CD4-positive, alpha-beta T cell treated with Interferon gamma for 1 hour (primary cell): ENCODE measurements at places on chromosomes 3 and 15.
A peak's percentile ranks its signal among the peaks of the same experiment; 100 is the strongest.

- no peak for DNase-seq
Measured at GRCh38 chr3:54856271-54856670, 71.6 kb downstream of the LRTM1 start.

GRCh38 chr3:177781686-177782161, 584.4 kb upstream of the TBL1XR1 start:
- DNase-seq, result no peak

- DNase-seq, result peak; percentile 64
Measured at GRCh38 chr3:43378066-43378935, 92.0 kb downstream of the SNRK start.

DNA sequence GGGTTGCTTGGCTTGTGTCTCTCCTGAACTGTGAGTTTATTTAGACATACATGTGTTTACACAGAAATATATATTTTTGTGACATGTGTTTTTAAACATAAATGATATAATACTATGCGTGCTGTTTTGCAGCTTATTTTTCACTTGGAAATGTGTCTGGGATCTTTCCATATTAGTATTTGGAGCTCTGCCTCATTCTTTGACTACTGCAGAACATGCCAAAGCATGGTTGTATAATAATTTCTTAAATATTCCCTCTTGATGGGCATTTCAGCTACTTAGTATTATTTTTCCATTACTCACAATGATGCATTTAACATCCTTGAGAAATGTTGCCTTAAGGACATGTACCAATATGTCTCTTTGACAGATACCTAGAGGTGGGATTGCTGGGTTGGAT, 19.5 kb downstream of the ANAPC13 start:
- DNase-seq, result no peak

DNA sequence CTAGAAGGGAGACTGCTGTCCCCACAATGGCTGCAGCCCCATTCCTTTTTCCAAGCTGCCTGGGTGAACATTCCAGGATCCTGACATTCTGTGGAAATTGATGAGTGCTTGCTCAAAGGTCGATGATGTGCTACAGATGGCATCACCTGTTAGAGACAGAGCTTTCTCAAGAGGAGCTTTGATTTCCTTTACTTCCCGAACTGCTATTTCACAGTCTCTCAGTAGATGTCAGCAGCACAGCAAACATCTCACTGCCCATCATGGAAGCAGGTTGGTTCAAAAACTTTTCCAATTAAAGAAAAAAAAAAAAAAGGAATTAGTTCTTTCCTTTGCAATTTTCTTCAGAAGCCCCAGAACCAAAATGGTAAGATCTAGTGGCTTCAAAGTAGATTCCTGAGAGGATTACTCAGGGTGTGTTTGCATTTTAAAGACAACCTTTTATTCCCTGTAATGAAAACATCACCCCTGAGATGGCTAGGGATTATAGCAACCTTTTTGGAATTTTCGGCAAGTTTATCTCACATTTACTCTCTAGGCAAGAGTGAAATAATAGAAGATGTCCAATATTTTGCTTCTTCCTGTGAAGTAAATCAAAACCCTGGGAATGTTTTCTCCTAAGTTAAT, 44.8 kb downstream of the POLR2M start:
- DNase-seq, result no peak

GRCh38 chr15:25710184-25710583, 152.9 kb downstream of the ATP10A start:
- no peak for DNase-seq

GRCh38 chr3:130789782-130790322, 43.2 kb upstream of the PIK3R4 start:
- DNase-seq, result no peak

GRCh38 chr3:17901893-17902292, 159.5 kb upstream of the TBC1D5 start:
- no peak for DNase-seq

GRCh38 chr3:65230261-65231139, 542.7 kb upstream of the ADAMTS9 start:
- DNase-seq, result no peak

- DNase-seq, result no peak
Measured at GRCh38 chr3:178117641-178118040, 418.6 kb upstream of the KCNMB2 start.

DNA sequence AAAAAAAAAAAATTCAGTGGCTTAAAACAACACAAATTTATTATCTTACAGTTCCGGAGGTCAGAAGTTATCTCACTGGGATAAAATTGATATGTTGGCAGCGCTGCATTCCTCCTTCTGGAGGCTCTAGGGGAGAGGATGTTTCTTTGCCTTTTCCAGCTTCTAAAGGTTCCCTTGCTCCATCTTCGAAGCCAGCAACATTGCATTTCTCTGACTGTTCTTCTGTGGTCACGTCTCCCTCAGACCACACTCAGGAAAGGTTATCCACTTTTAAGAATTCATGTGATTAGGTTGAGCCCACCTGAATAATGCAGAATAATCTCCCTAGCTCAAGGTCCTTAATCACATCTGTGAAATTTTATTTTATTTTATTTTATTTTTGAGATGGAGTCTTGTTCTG, 23.4 kb upstream of the ACAP2 start:
- DNase-seq, result no peak

GRCh38 chr15:65954289-65954741, 85.0 kb downstream of the RAB11A start:
- no peak for DNase-seq

DNA sequence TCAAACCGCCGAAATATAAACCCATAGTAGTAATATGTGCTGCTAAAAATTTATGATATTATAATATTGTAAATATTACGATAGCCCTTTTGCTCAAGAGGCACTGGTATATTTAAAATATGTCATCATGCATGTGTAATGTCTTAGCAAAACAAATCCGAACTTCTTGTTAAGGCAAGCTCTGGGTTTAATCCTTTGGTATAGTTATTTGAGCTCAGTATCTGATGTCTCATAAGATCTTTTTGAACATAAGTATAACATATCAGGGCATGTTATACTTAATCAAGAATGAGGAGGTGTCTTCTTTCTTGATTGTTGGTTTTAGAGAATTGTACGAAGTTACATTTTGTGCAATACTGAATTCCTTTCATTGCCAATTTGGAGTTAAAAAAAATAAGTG, 154.1 kb upstream of the CBLB start:
- no peak for DNase-seq

GRCh38 chr3:55487381-55488241, 505 bp upstream of the WNT5A start:
- DNase-seq, result no peak

- DNase-seq, result no peak
Measured at GRCh38 chr3:114411190-114411668, 117.4 kb downstream of the TIGIT start.

DNA sequence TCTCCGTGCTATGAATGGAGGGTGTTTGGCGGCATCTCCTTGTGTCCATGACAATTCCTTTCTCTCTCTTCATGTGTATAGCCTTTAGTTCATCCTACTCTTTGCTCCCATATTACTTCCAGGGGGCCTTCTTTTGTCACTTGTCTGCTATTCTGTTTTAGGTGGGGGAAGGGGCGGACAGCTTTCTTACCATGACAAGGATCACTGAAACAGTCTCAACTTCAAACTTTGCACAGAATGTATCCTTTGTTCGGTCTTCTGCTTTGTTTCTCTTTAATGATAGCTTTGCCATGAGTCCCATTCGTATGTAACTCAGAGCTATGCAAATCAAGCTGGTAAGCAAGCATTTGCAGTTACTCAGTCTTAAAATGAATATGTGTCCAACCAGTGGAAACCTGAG, 294.2 kb downstream of the TIGIT start:
- no peak for DNase-seq

DNA sequence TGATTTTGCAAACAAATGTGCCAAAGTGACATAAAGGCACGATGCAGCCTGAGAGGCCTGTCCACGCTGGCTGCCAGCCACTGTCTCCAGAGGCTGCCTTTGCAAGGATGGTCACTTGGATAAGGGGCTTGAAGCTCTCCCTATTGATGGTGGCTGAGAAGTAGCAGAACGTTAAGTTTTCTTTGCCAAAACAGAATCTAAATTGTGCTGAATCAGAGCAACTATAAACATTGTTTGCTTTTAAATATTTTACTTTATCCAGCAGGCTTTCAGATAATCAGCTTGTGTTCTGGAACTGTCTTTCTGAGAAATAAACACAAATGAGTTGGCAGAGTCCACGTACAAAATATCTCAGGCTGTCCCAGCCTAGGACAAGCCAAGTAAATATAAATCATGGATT, 23.8 kb upstream of the CNBP start:
- DNase-seq, result no peak

DNA sequence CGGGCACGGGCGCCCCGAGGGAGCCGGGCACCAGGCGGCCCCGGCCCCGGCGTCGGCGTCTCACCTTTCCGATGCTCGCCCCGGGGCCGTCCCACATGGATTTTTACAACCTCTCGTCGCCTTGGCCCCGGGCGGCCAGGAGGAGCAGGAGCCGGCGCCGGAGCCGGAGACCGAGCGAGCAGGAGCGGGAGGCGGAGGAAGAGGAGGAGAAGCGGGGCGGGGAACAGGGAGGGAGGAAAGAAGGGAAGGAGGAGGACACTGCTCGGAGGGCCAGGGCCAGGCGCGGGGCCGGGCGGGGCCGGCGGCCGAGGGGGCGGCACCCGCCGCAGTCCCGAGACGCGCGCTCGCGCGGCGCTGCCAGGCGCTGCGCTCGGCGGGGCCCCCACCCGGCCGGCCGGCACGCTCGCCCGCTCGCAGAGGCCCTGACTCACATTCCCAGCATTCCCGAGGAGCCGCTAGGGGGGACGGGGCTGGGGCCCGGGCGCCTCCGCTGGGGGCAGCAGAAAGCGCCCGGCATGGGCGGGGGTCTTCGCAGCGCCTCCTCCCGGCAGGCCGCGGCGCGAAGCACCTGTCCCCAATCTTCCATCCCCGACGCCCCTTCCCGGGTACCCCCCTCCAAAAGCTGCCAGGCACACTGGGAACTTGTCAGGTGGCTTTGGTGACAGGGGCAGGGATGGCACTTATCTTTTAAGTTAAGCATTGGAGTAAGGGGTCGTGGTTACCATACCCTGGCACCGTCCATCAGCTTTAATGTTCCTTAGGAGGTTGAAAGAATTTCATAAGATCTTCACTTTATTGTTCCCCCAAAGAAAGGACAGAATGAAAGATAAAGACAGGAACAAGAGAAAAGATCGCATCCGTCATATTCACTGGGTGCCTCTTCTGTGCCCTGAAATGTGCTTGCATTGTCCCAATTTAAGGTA, at the start of gene ERC2:
Gene ERC2, minus strand, starts transcription at position 284 of the 923 bp plus-strand sequence.
- DNase-seq, result no peak

GRCh38 chr3:134357914-134358811, 16.1 kb downstream of the AMOTL2 start:
- DNase-seq, result no peak

GRCh38 chr3:128515967-128516366, 23.0 kb upstream of the GATA2 start:
- DNase-seq, result no peak

DNA sequence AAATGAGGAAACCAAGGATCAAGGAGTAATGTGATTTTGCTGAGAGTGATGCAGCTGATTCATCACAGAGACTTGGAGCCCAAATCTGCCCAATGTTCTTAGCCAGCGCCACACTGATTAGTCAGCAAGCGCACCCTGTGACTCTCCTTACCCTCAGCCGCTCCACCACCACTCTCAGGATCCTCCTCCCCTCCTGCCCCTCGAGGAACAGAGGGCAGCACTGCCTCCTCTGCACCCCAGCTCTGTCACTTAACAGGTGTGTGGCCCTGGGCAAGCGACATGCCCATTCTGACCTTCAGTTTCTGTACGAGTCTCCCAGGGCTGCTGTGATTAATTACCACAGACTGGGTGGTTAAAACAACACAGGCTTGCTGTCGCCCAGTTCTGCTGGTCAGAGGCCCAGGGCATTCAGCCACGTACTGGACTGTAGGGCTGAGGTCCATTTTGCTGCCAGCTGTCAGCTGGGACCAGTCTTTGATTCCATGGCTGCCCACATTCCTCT, 36.1 kb upstream of the HRH1 start:
- no peak for DNase-seq

DNA sequence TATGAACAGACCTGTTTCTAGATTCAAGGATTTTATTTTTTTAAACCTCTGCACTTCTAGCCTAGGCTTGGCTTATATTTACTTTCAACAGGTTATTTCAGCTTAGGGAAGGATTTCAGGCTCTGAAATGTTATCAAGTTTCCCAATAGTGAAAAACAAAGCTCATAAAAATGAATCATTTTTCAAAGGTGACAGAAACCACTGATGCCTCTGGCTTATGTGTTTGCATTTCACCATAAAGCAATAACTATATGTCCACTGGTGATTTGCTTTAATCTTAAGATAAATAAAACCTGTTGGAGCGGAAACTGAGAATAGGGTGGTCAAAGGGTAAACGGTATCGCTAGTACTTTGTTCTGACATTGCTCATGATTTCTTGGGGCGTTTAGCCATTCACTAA, 141.2 kb upstream of the LRIG1 start:
- DNase-seq, result no peak

- DNase-seq, result no peak
Measured at GRCh38 chr3:97793420-97794019, 28.3 kb upstream of the CRYBG3 start.

GRCh38 chr15:47395076-47395475, 322.2 kb upstream of the SEMA6D start:
- DNase-seq, result no peak

DNA sequence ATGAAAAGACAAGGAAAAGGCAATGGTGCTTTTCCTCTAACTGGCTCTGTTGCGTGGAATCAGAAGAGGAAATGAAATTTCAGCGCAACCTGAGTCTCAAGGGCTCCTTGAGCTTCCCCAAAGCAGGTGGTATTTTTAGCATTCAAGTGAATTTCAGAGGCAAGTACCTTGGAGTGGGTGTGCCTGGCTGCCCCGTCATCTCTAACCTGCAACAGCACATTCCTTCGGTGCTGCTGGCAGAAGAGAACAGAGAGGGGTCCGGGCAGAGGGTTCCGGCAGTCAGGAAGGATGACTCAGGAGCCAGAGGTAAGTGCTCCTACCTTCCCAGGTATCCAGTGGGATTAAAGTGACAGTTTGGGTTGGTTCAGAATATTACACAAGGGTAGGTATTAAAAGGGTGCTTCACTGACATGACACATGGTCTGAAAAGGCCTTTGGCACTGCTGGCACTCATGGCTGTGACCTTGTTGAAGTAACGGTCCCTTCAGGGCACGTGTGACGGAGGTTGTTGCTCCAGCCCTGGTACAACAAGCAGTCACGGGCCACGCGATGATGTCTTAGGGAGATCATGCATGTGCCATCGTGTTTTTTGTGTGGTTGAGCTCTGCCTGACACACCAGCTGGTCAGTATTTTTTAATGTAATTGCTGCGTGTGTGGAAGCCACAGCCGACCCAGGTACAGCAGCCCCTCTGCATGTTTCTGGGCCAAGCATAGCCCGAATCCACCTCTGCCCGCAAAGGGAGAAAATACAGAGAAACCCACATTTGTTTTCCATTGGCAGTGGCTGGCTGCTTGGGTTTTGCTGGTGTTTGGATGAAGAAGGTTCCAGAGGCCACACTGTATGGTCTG, 75.7 kb downstream of the LRRK1 start:
- DNase-seq, result no peak

- no peak for DNase-seq
Measured at GRCh38 chr3:12879191-12879815, 37.9 kb upstream of the RPL32 start.
